ENCODE measurements at places on chromosomes 1 and 21.

DNA sequence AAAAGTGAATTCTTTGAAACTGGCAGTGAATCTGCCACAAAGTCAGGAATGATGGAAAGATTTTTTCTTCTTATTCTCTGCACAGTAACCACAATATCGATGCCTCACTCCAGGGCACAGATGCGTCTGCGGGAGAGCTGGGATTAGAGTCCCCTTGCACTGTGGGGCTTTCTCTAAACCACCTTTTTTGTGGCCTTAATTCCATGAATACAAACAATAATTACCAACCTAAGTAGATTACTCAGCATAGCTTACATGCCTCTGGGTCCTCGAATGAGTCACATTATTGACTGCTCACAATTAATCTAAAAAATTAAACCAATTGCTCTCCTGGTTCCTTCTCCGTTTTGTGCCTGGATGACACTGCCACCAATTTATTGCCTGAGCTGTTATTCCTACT, 125.8 kb downstream of the KAZN start:
- no peak for DNase-seq

- no peak for DNase-seq
These were observed 964.6 kb upstream of the B3GALT2 start for GRCh38 chr1:194151056-194151455.

GRCh38 chr1:224432146-224432545, 2.5 kb downstream of the WDR26 start:
- peak; percentile 16 for DNase-seq

- no peak for DNase-seq
These were observed 187.7 kb upstream of the C1orf174 start for GRCh38 chr1:4087530-4088420.

DNA sequence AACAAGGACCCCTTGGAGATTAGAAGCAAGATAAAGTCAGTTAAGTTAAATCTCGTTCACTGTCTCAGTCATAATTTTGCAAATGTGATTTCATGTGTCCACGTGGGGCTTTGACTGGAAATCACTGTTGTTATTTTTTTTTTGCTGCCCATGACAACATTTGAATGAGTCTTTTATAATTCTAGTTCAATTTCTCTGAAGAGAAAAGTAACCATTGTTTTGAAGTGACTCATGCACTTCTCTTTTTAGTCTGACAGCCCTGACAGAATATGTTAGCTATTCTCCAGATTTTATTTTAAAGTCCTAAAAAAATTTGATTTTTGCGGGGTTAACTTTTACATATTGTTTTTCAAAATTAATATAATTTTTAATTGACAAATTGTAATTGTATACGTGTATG, 30.7 kb upstream of the NLRP3 start:
- DNase-seq = no peak

GRCh38 chr1:172616195-172616594, 42.7 kb upstream of the FASLG start:
- no peak for DNase-seq

- DNase-seq = no peak
These were observed 2.7 kb downstream of the PDE9A start for GRCh38 chr21:42655796-42656770.

GRCh38 chr1:98919211-98919610, 85.5 kb downstream of the PLPPR5 start:
- no peak for DNase-seq

- DNase-seq = no peak
These were observed 241.2 kb upstream of the MAP1LC3C start for GRCh38 chr1:242240077-242240476.

GRCh38 chr1:24021403-24022266, 41.5 kb upstream of the SRSF10 start:
- DNase-seq = no peak

DNA sequence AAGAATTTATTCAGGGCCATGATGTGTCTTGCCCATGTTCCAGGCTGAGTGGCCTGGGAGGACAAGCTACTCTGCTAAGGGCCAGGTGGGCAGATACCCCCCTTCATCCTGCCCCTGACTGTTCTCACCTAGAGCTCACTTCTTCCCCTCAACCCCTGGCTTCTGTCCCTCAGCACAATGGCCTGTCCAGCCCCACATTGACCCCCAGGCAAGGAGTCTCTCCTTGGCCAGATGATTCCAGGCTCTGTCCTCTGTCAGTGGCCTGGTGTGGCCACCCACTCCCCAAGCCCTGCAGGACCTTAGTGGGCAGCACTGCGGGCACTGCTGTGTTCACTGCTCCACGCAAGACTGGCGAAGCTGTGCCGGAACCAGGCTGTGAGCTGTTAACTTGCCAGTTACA, 460.0 kb downstream of the MATN1 start:
- DNase-seq = no peak

- peak; percentile 63 for DNase-seq
These were observed 4.8 kb upstream of the TDRD10 start for GRCh38 chr1:154497026-154497806.

DNA sequence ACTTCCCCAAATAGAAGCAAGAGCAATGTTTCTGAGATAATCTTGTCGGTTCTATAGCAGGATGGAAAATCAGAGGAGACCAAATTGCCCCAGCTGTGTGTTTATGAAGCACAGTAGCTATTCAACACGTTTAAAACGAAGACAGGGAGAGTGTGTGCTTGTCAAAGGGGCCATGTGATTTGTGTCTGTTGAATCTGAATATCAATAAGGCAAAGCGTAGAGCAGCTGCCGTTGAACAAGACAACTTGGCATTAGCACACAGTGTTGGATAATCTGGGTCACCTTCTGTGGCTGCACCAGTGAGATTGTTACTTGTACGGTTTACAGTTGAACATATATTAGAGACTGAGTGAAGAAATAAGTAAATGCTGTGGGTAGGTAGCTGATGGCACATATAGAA, 1.0 kb downstream of the CRB1 start:
- DNase-seq = no peak

- DNase-seq = no peak
These were observed 28.5 kb upstream of the HYI start for GRCh38 chr1:43482215-43482614.

- no peak for DNase-seq
These were observed 11.6 kb upstream of the LMNA start for GRCh38 chr1:156102633-156103511.

DNA sequence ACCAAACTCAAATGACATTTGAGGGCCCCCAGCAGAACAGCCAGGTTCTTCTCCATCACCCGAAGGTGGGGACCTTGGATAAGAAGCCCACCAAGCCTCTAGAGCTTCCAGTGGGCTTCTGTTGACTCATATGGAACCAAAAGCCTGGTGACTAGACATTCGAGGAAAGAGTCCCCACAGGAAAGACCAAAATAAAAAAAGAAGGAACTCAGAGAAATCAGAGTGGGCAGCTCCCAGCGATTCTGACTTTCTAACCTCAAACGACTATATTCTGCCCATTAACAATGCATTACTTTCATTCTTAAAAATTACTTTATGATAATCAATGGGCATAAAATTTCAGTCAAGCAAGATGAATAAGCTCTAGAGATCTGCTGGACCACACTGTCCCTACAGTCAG, 9.6 kb upstream of the CHIT1 start:
- DNase-seq = no peak

DNA sequence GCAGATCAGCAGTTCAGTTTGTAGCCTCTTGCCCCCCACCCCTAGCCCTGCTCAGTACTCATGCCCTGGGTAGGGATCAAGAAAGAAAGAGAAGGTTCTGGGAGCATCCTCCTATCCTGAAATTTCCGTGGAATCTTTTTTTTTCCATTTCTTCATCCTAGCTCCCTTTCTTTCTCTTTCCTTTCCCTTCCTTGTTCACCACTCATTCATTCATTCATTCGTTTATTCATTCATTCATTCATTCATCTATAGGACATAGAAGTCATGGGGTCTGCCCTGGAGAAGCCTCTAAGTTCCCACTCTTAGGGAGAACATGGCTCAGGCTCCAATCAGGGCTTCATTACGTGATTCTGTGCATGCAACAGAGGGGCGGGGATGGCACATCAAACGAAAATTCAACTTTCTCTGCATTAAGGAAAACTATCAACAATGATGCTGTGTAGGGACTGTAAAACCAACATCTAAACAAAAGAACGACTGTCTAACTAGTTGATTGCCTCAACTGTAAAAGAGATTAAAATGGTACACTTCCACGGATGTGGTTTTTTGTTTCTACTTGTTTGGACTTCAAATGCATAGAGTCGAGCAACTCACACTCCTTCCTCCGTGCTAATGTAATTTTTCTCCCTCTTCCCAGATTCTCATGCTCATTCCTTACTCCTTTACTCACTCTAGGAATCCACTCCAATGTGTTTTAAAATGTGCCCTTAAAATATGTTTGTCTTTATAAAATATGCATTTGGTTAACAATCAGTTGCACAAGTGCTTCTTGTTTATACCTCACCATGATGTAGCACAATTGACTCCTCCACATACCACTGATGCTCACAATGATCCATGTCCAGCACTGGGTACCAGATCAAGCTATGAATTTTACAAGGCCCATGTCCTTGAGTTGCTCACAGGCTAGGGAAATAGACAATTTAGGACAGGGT, 101.2 kb upstream of the SLC2A1 start:
- DNase-seq = no peak

- peak; percentile 8 for DNase-seq
These were observed 77.0 kb upstream of the CXADR start for GRCh38 chr21:17435565-17436543.

DNA sequence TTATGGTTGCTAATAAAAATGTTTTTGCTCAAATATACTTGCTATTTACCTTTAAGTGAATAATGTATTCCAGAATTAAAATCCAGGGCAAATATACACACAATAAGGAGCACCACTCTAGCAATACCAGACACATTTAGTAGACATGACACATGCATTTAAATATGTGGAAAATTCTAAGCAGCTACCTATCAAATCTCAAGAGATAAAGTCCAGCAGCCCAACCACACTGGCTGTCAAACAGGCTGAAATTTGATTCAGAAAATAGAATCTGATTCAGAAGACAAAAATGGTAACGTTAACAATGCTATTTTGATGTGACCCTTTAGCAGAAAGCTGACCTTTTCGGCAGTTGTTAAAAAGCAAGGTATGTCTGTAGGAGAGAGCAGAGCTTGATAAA, 42.3 kb downstream of the PLEKHO1 start:
- DNase-seq = no peak

GRCh38 chr1:202007805-202008489, 2.4 kb upstream of the ELF3 start:
- no peak for DNase-seq

DNA sequence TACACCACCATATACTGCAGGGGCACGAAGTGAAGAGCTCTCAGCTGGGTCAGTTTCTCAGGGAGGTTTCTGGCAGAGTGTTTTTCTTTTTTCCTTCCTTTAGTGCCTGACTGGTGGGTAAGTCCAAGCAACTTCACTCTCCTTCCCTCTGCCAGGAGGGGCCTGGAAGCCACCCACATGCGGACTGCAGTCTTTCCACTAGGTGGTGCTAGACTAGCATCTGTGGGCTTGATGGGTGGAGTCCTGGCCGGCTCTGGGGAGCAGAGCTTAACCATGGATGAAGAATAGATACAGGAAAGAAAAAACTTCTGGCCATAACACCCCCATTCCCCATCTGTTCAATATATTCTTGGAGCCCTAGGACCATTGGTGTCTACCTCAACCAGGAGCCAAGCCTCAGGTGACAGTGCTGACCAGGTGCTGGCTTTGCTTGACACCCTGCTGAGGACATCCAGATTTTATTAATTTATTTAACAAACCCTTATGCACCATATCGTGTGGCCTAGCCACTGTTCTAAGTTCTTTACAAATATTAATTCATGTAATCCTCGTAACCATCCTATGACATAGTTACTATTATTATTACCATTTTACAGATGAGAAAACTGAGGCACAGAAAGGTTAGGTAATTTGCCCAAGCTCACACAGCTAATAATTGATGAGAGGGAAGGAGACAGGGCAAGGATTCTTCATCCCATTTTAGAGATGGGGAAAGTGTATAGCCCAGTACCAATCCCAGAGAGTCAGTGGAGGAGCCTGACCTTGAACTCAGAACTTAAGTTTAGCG, 126.7 kb upstream of the CSF3R start:
- peak; percentile 51 for DNase-seq

- no peak for DNase-seq
These were observed 202.8 kb downstream of the NTNG1 start for GRCh38 chr1:107343601-107344000.

DNA sequence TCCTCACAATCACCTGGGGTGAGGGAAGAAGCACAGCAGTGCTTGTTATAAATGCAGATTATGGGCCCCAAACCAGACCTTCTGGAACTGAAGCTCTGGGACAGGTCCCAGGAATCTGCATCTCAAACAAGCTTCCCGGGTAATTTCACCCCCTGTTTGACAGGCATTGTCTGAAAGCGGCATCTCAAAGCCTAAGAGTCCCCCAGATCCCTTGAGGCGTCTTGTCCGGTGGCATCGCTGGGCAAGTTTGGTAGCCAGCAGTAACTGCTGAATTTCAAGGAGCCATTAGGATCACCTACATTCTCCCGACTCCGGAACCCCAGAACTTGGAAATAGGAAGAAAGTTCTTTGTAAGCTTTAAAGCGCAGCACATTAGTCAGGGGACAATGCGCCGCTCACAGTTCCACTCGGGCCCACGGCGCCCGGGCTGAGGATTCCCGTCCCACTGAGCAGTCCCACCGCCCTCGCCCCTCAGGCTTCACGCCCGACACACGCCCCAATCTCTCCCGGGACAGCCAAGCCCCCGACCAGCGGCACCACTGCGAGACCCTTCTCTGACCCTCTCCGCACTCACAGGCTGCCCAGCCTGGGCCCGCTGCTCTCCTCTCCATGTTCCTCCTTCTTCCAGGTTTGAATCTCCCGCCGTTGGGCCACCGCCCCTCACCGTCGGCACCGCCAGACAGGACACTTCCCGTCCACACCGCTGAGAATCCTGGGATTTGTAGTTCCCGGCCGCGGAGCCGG, at the start of gene IQGAP3:
Gene IQGAP3, minus strand, starts transcription at position 647 of the 744 bp plus-strand sequence. Its CDS starts 36 bp downstream, at position 611.
- peak; percentile 69 for DNase-seq

- DNase-seq = peak; percentile 40
These were observed 29.2 kb upstream of the OR2B11 start for GRCh38 chr1:247487057-247487456.

GRCh38 chr1:56525489-56526041, 53.8 kb downstream of the PLPP3 start:
- DNase-seq = peak; percentile 78

- DNase-seq = no peak
These were observed 360.5 kb downstream of the HLX start for GRCh38 chr1:221239792-221240191.

GRCh38 chr1:156392452-156392853, 23.4 kb downstream of the RHBG start:
- DNase-seq = no peak

DNA sequence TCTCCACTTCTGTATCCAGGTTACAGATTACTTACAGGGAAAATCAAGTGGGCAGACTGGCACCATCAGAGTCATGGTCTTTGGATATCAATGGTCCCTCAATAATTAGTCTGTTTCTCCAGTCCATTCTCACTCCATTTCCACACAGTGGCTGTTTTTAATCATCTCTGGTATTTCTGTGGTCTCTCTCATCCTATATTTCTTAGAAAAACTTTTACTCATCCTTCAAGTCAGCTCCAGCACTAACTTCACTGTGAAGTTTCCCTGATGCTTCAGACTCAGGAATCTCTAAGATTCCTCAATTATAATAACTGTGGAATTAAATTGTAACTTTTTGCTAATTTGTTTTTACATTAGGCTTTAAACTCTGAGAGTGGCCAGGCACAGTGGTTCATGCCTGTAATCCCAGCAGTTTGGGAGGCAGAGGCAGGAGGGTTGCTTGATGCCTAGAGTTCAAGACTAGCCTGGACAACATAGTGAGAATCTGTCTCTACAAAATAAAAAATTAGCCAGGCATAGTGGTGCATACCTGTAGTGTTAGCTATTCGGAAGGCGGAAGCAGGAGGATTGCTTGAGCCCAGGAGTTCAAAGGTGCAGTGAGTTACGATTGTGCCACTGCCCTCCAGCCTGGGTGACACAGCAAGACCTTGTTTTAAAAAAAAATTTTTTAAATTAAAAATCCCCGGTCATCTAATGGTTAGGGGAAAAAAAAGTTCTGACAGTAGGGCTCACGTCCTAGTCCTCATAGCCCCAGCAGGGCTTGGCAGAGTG, 10.6 kb downstream of the CD160 start:
- no peak for DNase-seq

Measured in kidney capillary endothelial cell (primary cell).